T-helper 17 cell (primary cell): ENCODE measurements at places on chromosomes 12 and 14.

DNA sequence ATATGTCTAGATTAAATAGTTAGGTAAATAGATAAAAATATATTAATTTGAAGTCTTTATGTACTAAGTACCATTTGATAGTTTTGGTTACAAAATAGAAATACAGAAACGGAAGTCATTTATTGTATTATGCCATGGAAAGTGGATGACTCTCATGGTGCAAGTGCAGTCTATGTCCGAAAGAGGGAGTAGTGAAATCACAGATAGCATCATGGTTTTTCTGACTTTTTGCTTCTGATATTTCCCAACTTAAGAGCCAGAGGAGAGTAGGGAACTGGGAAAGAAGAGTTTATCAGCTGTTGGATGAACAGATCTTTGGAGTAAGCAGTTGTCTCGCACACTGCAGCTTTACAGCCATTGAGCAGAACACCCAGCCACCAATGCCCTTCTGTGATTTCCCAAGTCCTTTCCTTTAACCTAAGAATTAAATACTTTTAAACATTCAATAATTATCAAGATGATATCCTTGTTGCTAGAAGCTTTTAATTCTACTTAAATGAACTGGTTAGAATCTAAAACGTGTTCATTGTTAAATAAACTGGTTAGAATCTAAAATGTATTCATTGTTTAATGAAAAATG lies 18.4 kb upstream of the SRGAP1 start:
- no peak for DNase-seq

DNA sequence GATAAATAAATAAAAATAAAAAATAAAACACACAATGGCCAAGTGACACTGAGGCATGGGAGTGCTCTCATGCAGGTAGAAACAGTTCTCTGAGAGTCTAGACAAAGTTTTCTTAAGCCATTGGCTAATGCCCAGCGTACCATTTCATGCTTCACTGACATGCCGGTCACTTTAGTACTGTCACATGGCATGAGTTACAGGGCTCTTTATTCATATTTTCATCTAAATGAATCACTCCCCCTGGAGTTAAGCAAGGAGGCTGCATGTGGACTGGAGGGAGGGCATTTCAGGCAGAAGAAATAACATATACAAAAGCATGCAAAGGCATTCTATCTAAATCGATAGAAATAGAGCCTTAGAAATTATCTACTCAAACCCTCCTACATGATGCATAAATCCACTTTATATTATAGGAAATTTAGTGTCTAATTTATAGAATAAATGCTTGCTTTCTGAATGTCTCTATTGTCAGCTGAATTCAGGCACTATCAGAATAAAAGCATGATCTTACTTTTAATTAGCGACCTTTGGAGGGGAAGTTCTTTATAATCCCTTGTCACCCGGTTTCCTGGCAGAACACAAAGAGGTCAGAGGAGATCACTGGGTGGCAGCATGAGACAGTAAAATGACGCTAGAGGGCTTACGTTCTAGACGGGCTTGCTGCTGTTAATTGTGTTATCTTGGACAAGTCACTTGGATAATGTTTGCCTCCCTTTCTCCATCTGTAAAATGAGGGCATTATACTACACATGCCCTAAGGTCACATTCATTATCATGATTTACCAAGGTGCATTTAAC lies 17.5 kb downstream of the DYRK4 start:
- no peak for DNase-seq

- DNase-seq = peak; percentile 9
Observed at GRCh38 chr14:100538351-100539002, 48.7 kb downstream of the BEGAIN start.

DNA sequence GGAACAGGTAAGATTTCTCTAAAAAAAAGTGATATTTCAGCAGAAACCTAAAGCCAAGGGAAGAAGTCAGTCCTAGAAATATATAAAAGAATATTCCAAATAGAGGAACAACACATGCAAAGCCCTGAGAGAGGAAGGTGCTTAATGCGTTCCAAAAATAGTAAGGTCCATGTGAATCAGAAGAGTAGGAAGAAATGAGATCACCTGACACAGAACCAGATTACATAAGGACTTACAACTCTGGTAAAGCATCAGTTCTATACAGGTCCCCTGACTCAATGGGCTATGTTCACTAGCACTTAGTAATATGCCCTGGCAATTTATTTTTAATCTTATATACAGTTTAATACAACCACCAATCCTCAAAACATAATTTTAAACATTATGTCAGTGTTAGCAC lies 30.0 kb downstream of the SENP1 start:
- DNase-seq = no peak

DNA sequence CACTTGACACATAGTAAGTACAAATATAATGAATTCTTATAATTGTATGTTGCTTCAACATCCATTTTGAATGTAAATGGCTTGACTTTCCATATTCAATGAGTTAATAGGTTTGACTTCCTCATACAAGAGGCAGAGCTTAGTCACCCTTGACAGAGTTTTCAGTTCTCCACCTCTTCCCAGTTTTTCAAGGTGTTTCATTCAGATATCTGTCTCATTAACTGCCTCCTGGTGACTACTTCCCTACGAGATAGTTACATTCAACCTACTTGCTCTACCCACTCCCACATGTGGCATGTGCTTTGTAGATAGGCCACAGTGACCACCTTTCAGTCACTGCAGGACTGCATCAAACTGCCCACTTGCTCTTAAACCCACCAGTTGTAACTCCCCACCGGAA lies 60.0 kb downstream of the MYF5 start:
- DNase-seq = no peak

DNA sequence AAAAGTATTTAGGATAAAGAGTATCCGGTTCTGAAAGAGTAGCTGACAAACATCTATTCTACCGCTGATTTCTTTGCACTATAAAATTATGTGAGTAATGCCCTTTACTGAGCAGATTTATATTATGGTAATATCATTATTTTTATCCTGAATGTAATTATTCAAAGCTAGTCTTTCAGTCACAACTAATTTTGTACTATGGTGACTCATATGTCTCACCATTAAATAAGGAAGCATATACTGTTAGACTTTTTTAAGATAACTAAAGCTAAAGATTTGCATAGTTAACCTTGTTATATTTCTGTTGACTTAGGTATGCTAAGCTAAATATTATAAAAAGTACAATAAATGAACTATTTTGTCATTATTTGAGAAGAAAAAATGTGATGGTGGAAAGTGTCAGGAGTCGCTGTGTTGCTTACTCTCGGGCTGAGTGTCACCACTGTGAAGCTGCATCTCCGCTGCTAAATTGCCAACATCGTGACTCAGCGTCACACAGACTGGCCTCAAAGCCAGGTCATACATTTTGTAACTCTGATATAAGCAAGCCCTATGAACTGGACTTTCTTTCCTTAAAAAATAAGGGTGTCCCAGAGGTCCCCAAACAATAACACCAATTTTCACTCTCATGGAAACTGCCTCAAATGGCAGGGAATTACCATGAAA lies 69.1 kb upstream of the SSTR1 start:
- no peak for DNase-seq

DNA sequence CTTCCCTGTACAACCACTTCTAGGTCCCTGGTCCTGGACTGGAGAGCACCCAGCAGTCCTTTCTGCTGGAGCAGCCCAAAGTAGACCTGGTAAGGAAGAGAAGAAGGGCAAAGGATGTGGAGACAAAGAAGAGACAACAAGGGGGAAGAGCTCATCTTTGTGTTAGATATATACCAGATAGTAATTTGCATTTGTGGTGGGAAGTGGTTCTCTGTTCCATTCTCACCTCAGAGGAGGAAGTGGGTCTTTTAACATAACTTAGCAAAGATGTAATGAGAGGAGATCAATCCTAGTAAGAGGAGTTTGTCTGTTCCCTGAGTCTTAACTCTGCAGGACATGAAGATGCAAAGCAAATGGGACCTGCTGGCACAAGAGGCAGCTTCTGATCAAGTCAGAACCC lies 8.0 kb downstream of the CCDC198 start:
- no peak for DNase-seq

GRCh38 chr14:75273272-75274049 lies 5.2 kb upstream of the FOS start:
- no peak for DNase-seq

- DNase-seq = no peak
Observed at GRCh38 chr14:65431951-65432350, 19.4 kb downstream of the FUT8 start.

DNA sequence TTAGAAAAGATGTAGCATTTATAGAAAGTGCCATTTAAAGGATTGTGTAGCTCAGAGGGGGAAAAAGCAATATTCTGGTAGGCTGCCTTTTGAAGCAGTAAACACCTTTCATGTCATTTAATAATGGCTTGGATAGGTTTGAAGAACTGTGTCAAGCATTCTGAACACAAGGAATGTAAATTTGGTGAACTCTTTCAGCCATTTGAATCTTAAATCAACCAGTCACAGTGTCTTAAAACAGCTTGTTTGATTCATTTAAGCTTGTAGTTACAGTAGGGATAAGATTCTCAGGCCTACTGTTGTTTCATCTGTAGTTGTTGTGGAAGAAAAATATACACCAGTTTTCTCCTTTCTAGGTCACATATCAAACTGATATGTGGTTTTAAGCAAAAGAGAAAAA lies 299.4 kb upstream of the NOVA1 start:
- DNase-seq = no peak

DNA sequence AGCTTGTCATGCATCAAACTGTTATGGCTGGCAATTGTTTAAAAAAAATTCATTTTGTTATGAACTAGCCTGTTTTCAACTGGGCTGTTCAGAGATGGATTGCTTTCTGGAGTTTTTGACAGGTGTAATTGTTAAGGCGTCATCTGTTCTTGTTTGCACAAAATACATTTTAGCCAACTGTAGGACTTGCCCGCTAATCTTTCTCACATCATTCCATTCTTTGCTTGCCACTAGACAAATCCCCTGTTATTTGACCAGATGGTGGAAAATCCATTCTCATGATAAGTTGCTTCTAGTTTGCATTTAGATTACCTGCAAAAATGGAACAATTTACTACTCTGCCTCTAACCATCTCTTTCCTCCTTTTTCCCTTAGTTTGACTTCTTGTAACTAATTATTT lies 114.3 kb downstream of the NPAS3 start:
- no peak for DNase-seq

DNA sequence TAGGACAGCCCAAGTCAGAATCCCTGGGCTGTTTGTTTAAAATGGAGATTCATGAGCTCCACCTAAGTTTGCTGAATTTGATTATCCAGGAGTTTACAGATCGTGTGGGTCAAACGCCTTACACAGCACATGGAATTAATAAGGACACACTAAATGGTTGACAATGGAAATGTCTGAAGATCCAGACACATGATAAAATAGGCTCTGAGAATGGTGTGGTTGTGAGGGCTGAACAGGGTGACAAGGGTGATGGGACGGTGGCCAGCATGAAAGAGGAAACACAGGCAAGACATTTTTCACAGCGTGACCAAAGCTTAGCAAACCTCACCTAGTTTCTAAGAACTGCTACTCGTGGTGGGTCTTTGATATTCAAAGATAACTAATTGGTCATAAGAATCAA lies 12.5 kb downstream of the VWF start:
- no peak for DNase-seq

GRCh38 chr14:61076556-61076955 lies 95.5 kb downstream of the SLC38A6 start:
- DNase-seq = no peak

DNA sequence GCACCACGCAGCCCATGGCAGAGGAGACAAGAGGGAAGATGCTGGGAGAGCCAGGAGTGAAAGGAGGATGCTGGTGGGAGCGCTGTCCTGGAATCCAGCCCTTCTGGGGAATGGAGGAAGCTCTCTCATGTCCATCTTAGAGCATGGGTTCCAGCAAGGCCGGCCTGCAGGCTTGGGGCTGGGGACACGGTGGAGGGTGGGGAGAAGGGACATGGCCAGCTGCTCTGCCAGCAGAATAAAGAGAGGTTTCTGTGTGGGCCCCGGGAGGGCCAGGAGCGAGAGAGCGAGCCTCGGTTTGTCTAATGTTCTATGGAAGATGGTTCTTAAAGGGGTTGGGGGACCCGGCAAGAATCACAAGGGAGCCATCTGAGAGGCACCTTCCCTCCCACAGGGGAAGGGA lies 60.2 kb downstream of the RIMBP2 start:
- no peak for DNase-seq

GRCh38 chr12:52608161-52608560 lies 6.9 kb upstream of the KRT72 start:
- DNase-seq = no peak

- DNase-seq = no peak
Observed at GRCh38 chr12:60803147-60803546, 1207.3 kb downstream of the SLC16A7 start.

DNA sequence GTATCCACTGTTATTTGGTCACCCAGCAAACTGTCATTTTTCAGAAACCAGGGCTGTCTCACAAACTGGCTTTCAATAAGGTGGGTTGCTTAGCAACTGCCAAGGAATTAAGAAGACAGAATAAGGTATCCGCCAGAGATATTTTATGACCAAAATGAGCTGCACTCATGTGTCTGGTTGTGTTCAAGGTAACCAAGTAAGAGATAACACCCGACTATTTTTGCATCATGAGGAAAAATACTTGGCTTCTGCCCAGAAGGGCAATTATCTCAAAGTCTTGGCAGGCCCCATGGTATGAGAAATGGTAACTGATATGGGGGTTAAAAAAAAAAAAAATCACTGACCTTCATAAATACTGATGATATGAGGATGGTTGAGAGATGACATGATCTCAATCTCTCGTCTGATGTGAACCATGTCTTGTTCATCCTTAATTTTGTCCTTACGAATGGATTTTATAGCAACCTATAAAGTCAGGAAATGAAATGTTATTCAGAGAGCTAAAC lies 32.6 kb downstream of the NUAK1 start:
- no peak for DNase-seq

- no peak for DNase-seq
Observed at GRCh38 chr12:120134307-120134980, 17.9 kb upstream of the RAB35 start.

DNA sequence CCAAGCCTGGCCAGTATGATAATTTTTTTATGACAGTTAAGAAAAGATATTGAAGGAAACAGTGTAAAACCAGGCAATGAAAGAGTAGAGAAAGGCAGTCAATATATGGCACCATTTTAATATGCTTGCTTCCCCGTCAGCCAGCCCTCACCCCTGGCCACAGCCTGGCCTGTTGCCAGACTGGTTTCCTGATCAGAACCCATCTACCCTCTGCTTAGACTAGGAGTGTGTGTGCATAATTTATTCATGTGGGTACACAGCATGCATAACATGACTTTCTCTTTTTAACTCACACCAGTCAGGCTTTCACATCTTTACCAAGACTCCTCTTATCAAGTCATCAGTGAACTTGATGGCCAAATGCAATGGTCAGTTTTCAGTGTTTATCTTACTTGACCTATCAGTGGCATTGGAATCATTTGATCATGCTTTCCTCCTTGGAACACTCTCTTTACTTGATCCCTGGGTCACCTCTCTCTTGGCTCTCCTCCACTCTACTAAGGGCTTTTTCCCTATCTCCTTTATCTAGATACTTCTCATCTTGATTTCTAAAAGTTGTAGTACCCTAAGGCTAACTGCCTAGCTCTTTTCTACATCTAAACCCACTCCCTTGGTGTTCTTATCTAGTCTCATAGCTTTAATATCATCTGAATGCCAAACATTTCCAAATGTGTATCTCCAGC lies 10.0 kb upstream of the GPR19 start:
- DNase-seq = peak; percentile 37
